ENCODE measurements at places on chromosomes 12 and 14.

DNA sequence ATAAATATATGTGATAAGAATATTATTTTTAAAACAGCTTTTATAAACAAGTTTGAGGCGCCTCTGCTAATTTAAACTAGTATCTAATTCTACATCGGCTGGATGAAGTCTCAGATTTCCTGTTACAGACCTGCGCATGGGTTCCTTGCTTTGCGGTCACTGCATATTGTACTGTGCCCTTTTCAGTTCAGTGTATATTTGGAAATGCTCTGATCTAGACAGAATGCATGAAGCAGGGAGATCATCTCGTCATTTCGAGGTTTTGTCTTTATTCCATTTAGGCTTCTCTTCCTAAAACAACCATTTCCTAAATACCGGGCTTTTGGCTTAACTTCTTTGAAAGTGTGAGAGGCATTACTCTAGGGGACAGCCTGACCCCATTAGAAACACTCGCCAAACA, 25.6 kb downstream of the CRACR2A start:
- DNase-seq: no peak

- DNase-seq: no peak
Observed at GRCh38 chr12:89664441-89664840, 44.2 kb downstream of the ATP2B1 start.

DNA sequence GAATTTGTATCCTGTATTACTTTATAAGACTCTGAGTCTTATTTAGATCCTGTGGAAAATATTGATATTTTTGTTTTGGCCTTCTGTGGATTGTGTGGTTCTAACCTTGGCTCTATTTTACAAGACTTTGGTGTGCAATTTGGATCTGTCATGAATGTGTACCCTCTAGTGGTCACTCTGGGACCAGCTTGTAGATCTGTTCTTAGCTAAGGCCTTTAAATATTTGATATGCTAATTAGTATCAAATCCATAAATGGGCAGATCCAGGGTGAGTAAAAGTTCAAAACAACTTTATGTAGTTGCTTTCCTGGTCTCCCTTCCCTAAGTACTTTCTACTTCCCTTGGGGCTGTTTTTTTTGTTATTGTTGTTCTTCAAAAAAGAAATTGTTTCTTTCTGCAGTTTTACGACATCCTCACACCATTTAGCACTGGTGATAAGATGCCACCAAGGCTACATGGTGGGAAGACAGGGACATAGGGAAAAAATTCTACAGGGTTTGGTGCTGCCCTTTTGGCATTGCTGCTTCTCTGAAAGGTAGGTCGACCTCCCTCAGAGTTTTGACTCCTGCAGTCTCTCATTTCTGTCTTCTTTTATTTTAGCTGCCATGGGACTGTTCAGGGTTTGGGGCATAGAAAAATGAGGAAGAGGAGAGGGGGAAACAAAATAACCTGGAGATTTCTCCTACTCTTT, 238.5 kb downstream of the GPHN start:
- DNase-seq: peak; percentile 6

DNA sequence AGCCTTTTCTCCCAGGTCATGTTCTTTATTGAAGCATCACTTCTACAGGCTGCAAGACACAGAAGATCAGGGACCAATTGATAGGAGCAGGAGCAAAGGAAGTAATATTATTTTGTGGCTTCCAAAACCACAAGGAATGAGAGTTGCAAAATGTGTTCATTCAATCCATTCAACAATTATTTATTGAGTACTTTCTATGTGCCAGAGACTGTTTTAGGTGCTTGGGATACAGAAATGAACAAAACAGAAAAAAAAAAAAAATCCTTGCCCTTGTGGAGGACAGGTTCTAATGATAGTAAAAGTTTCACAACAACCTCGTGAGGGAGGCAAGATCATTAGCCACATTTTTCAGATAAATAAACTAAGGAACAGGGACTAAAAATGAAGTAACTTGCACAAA, 20.1 kb upstream of the DACT1 start:
- no peak for DNase-seq

DNA sequence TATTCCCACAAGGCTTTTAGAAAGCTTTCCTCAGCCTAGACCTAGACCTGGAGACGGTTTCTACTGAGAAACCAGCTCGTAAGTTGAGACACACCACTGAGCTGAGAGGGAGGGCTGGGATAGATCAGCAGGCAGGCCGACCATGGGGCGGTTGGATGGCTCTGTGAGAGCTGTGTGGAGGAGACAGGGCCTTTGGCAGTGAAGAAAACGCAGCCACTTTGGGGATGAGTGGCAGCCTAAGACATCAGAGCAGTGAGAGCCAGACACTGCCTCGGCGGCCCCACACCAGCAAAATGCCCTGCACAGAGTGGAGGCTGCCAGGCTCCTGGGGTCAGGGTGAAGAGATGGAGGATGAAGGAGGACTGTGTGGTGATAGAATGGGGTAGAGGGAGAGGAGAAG, 46.0 kb downstream of the CACNA2D4 start:
- no peak for DNase-seq

DNA sequence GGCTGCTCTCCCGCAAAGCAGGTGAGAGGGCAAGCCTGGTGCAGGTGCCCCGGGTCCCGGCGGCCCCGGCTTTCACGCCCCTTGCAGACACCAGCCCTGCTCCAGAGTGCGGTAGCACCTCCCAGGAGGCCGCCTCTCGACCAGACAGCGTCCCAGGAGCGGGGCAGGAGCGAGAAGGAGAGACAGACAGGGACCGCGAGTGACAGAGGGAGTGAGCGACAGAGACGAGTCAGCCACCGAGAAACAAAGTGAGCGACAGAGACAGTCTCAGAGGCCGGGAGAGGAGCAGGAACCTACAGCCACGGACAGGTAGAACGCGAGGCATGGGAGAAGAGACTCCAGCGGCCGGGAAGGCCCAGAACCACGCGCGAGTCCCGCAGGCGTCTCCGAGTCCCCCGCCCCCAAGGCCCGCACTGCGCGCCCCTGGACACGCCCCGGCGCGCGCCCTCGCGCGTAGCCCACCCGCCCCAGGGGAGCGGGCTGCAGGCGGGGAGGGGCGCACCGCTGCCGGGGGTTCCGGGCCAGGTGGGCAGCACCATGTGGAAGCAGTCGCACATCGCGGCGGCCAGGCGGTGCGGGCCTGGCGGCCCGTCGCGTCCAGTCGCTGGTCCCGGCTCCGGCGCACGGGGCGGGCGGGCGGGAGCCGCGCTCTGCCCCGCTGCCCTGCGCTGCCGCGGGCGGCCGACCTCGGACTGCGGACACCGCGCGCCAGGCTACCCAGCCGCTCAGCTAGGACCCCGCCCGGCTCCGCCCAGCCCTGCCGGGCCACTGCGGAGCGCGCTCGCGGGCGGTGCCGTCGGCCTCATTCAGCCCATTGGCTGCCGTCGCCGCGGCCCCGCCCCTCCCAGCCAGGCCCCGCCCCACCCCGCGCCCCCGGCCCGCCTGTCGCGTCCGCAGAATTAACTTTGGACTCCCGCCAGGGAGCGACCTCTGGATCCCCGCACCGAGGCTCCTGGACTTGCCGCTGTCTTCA, at the start of gene AHNAK2:
TSS of gene AHNAK2 (minus strand) at position 694 of the 973 bp plus-strand sequence. CDS start at position 557, 137 bp downstream.
- DNase-seq: peak; percentile 89

DNA sequence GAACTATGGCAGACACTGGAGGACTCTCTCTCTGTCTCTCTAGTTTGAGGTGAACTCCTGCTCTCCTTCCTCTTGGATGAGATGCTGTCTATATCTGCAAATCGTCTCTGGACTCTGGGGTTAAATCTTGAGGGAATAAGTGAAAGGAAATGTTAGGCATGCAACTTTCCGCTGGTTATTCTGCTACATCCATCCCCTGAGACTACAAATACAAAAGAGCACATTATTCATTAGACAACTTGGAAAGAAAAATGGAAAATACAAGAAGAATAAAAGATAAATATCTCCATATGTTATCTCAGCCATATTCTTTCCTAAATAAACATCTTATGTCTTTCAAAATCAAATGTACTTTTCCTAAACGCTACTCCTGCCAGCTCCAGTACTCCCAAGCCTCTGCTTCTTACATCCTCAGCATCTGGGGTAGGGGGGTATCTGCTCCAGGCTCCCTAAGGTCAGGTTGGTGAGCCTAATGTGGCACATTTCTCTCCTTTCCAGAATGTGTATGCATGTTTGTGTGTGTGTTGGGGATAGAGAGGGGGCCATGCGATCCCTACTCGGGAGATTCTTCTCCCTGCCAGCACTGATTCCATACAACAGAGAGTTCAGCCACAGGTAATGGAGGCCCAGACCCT, 102.9 kb upstream of the FSCB start:
- DNase-seq: no peak

- no peak for DNase-seq
Observed at GRCh38 chr12:108567406-108568337, 5.3 kb downstream of the ISCU start.

GRCh38 chr14:101997429-101998336, 33.3 kb downstream of the DYNC1H1 start:
- no peak for DNase-seq

DNA sequence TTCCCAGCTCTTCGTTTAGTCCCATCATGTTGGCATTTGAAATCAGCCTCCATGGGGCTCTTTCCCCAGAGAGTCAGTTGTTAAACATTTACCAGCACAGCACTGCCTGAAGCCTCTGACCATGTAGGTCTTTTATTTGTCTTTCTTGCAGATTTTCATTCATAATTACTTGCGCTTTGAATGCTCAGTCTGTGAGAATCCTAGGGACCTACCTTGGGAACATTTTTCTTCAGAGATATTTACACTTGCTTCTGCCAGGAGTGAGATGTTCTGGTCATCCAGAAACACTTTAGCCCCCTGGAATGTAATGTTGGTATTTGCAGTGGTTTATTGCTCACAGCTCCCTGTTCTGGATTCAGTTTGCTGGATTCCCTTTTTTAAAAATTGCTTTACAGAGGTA, 41.7 kb downstream of the RPH3A start:
- no peak for DNase-seq

Measured in HuH-7 (cell line).